ENCODE measurements at places on chromosomes 2 and 18.

- DNase-seq: no peak
Observed at GRCh38 chr2:7701791-7702190, 784.6 kb downstream of the RNF144A start.

GRCh38 chr2:150767991-150768746 lies 280.7 kb upstream of the RND3 start:
- DNase-seq: no peak

DNA sequence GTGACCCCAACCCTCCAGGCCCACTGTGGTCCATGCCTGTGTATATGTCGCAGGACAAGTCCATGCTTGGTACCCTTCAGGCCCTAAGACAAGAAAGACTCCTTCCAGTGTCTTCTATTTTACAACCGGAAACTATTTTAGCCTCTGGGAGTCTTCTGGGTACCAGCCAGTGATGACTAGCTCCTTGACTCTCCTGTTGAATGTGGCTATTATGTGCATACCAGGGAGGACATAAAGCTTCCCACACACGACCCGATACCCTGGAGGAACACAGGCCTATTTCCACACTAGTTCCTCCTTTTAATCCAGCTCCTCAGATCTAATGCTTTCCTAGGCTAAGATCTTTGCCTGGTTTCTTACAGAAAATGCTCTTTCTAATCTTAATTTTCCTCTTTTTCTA lies 178.1 kb downstream of the NCKAP5 start:
- peak; percentile 39 for DNase-seq

DNA sequence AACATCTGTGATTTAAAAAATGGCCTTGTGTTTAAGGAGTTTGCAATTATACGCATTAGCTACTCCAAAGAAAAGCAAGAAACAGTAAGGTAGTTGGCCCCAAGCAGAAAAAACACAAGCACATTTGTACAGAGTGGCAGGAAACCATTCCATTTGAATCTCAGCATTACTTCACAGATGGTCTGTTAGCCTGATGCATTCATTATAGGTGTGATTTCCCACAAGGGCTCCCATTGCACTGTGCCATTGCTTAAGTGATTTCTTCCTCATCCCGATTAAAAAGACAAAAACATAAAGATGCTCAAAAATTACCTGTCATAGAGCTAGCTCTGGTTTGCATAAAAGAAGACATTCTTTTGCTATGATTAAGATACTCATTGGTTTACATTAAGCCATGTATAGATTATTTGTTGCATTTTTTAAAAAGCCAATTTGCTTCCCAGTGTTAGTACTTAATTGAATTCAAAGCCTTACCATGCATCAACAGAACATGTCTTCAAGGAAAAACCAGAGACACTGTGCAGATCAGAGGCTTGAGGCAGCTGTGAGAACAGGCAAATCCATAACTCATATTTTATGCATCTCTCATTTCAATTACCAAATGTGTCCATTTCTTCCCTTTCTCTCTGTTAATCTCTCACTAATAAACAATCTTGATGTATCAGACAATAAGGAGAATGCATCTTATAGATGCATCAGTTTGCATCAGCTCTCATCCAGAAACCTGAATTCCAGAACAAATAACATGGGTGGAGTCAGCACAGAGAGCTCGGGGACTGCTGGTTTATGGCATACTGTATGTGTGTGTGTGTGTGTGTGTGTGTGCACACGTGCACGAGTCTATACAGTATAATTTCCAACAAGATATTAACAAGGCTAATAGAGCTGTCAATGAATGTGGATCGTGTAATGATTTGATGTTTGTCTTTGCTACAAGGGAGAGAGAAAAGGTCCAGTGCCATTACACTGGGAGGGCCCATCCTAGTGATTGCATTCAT lies 558.6 kb upstream of the HS6ST1 start:
- DNase-seq: no peak

DNA sequence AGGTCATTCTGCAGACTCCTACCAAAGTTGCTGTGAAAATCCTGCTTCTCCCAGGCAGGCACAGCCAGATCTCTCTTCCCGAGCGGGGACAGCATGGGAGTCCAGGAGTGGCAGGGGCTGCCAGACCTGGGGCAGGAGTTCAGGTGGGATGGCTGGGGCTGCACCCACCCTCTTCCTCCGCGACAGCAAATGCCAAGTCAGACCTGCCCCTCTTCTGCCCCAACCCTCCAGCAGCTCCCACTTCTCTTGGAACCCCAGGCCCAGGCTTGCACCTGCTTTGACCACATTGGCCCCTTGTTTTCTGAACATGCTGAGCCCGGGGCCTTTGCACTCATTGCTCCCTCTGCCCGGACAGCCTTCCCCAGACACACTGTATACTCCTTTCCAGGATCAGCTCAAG lies 288.2 kb upstream of the HS6ST1 start:
- no peak for DNase-seq

All from cardiac fibroblast (primary cell).